GM12878 (cell line): ENCODE measurements at places on chromosomes 1 and 21.

DNA sequence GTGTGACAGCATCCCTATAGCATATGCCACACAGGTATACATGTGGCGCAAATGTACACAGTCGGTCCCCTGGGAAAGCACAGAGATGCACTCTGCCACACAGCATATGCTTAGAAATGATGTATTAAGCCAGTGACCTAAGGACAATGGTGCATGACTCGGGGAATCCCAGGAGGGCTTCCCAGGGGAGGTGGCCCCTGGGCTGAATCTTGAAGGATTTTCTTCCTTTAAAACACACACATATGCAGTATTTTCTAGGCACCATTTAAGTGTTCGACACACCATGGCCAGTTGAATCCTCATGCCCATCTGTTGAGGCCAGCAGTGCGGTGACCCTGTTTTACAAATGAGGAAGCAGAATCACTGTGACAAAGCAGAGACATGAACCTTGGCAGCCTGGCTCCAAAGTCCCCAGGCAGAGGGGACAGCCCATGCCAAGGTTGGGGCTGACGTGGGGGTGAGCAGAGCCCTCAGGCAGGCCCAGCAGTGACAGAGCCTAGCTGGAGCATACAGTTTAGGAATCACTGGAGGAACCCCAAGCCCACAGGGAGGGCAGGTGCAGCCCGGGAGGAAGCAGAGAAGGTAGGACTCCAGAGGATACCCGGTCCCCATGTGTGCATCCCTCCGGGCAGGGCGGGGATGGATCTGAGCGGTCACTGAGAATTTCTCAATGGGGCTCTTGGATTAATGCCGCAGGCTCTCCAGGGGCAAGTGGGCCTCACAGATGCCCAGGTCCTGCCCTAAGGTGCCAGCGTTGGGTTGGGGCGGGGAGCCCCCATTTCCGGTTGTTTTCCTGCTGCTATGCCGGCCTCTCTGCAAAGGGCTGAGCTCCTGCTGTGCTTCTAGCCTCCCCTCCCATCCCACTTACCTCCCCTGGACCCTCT lies 28.4 kb downstream of the WNT3A start:
- DNase-seq: no peak

- no peak for DNase-seq
These were observed 1046.2 kb downstream of the NCAM2 start for GRCh38 chr21:22044431-22044830.

GRCh38 chr1:177249231-177249630 lies 78.5 kb downstream of the BRINP2 start:
- no peak for DNase-seq

DNA sequence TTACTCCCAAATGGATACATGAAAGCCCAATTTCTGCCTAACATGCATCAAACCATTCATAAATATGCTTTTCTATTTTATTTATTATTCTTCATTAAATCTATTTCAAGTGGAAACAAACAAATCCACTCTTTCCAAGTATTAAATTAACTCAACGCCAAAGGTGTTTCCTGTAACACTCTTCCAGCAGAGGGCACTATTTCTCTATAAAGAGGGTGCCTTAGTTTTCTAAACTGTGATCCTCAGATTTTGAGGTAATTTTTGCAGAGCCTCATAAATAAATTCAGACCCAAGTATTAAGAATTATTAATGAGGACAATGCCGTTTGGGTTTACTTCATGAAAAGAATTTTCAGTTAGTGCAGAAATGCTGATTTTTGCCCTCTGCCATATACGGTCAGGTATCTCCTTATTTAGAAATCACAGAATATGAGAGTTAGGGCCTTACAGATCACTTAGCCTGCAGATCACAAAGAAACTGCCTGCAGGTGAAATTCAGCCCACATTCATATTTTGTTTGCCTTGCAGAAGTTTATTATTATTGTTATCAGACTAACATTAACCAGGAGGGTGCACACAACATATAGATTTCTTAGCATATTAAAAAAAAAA lies 40.1 kb upstream of the MYSM1 start:
- no peak for DNase-seq

DNA sequence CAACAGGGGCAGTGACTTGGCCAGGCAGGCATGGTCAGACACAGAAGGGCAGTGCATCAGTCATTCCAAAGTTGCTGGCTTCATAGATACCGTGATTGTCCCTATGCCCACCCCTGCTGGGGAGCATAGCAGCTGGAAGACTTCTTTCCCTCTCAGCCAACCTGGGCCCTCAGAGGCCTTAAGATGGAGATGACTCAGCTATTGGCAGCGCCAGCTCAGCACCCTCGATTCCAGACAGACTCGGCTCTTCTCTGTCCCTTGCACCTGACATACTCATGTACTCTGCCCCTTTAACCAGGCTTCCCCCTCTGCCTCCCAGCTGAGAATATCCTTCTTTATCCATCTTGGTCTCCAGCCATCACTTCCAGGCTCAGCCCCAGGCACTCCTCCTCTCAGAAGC lies 16.8 kb downstream of the SLAMF8 start:
- DNase-seq: no peak
